ENCODE measurements at places on chromosomes 4 and X.

- DNase-seq, result no peak
Observed at GRCh38 chrX:108044554-108045256, at the start of gene VSIG1. Gene VSIG1, plus strand, starts transcription at chrX:108045065. Its CDS starts 66 bp downstream, at chrX:108045131.

DNA sequence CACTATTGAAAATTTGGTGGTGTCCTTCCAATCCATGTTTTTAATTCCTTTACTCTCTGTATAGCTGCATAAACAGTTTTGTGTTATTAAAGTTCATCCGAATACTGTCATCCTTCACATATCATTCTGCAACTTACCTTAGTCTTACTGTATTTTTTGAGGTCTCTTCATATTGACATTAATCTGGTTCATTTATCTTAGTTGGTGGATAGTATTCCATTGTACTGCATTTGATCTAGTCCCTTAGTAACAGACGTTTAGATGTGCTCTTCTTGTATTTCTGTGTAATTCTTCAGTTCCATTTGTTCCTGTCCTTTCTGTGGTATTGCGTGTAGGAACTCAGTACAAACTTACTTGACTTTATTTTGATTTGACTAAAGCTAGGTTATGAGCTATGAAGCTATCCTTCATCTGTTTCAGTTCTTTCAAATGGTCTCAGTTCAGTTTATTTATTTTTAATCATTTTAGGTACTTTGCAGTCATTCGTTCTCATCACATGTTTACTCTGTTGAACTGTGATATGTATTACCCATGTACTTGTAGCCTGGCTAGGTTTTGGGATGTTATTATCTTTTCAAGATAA lies 41.3 kb downstream of the RAPGEF2 start:
- DNase-seq, result no peak

GRCh38 chr4:173074501-173074946 lies 94.1 kb upstream of the GALNT7 start:
- no peak for DNase-seq

- no peak for DNase-seq
Observed at GRCh38 chrX:144896323-144896722, 351.0 kb upstream of the SPANXN1 start.

DNA sequence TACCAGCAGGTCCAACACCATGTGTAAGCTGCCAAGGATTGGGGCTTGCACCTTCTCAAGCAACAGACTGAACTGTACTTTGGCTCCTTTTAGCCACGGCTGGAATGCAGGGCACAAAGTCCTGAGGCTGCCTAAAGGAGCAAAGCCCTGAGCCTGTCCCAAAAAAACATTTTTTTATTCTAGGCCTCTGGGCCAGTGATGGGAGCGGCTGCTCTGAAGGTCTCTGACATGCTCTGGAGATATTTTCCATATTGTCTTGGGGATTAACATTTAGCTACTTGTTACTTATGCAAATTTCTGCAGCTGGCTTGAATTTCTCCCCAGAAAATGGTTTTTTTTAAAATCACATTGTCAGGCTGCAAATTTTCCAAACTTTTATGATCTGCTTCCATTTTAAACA lies 885.3 kb downstream of the GLUD2 start:
- no peak for DNase-seq

- no peak for DNase-seq
Observed at GRCh38 chrX:49610718-49611310, 12.0 kb downstream of the GAGE1 start.

- no peak for DNase-seq
Observed at GRCh38 chr4:71614621-71615020, 169.3 kb downstream of the GC start.

DNA sequence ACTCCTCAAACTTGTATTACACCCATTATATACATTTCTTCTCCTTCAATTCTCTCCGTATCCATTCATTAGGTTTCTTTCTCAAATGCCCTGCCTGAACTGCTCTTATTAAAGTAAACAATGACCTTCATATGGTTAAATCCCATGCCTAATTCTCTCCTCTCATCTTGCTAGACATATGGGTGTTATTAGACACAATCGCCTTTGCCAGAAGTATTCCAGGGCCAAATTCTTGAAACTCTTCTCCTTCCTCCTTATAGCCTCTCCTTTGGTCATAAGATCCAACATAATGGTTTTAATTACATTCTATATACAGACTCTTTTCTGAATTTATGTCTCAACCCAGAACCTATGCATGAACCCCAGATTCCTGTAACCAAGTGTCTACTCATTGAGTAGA lies 4.8 kb downstream of the ANXA10 start:
- DNase-seq, result no peak

- DNase-seq, result no peak
Observed at GRCh38 chrX:39815631-39816030, 282.1 kb downstream of the BCOR start.

All from CD4-positive, alpha-beta T cell treated with Interleukin-2 at 100 ng/mL for 4 hours (primary cell).